ENCODE measurements at places on chromosomes 1 and 21.

DNA sequence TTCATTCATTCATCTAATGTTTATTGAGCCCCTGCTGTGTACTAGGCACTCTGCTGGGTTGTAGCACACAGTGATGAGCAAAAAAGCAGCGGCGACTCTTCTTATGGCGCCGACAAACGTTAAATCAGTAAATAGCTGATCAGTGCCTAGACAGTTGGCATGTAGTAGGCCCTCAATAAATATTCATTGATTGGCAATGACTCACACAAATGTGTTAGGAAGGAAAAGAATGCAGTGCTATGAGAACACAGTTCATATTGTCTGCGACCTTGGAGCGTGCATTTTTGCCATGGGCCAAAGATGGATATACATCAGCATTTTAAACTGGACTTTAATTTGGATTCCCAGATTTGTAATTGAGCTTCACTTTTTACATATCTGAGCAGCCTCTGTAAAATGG is 52.0 kb downstream of the PRDM2 start:
- no peak for DNase-seq

- no peak for DNase-seq
Observed at GRCh38 chr1:4755301-4755845, 101.0 kb downstream of the AJAP1 start.

DNA sequence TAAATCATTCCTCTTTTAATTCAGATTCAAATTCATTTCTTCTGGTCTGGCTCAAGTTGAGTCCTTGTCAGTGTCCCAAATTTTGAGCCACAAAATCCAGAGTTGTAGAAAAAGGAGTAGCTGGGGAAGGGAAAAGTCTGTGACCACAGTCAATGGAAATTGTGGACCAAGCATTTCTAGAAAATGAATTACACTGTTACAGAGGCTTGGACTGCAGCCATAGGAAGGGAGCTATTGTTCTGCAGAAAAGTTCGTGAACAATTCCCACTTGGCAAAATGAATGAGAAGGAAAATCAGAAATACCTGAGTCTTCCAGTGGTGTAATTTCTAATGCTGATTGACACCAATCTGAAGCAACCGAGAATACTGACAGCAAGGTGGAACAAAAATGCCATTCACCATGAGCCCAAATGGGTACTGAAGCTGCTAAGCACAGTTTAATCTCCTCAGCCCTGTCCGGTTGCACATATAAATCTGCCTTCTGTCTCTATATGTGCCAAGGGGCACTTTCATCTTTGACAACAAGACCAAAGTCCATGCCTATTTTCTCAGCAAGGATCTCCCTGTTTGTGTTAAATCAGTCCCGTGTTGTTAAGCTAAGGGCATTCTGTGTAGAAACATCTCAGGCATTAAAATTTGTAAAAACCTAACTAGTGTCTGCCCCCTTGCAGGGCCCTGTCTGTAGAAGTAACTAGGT is 51.3 kb downstream of the TEX35 start:
- DNase-seq, result no peak

- no peak for DNase-seq
Observed at GRCh38 chr1:22442212-22442894, 9.3 kb upstream of the ZBTB40 start.

Data from NCI-H2227 treated with DMSO at 0.1 percent for 48 hours (cell line).